ENCODE measurements at places on chromosomes 12 and 14. TPM values are rescaled to one million over a fixed set of nuclear protein-coding genes. Genes with fewer than 3 reads are reported as not detected.

Gene ACOT2
- 25.4 TPM for total RNA-seq

Gene LBHD2
- not detected for total RNA-seq

Gene LHX5
- total RNA-seq = not detected

Gene ATL1
- 5.6 TPM for total RNA-seq

Gene KITLG
- 43.1 TPM for total RNA-seq

Gene C14orf180
- not detected for total RNA-seq

Gene MCRS1
- 40.1 TPM for total RNA-seq

Gene HEBP1
- 16.6 TPM for total RNA-seq

Gene CACNA1C
- 2.5 TPM for total RNA-seq

Gene LRRC43
- 0.89 TPM for total RNA-seq

Gene RIMBP2
- total RNA-seq = not detected

Gene MGP
- 6.7 TPM for total RNA-seq

Gene NINJ2
- not detected for total RNA-seq

Gene SLC10A1
- total RNA-seq = not detected

Gene MIPOL1
- 16.0 TPM for total RNA-seq

Gene PKP2
- total RNA-seq = 3.4 TPM

Gene FGF6
- total RNA-seq = not detected

Gene AICDA
- not detected for total RNA-seq

Gene SCYL2
- 53.3 TPM for total RNA-seq

Gene SMIM41
- total RNA-seq = 0.23 TPM

Gene IL26
- total RNA-seq = not detected

Gene MYO1H
- not detected for total RNA-seq

Gene ALKBH2
- total RNA-seq = 14.0 TPM

Gene APOF
- total RNA-seq = not detected
